ENCODE measurements at places on chromosomes 4 and X. TPM values are rescaled to one million over a fixed set of nuclear protein-coding genes. Genes with fewer than 3 reads are reported as not detected.

The GC gene
- total RNA-seq, result not detected

The IL9R gene
- 0.19 TPM for total RNA-seq

The ADH1A gene
- total RNA-seq, result not detected

The ZNF157 gene
- total RNA-seq, result not detected

The TBC1D9 gene
- 7.3 TPM for total RNA-seq

The WNK3 gene
- total RNA-seq, result 0.05 TPM

The AFAP1 gene
- total RNA-seq, result 23.2 TPM

The XPNPEP2 gene
- total RNA-seq, result not detected

The DAPP1 gene
- total RNA-seq, result not detected

The SMIM9 gene
- total RNA-seq, result not detected

The RASSF6 gene
- total RNA-seq, result 1.1 TPM

The RNF113A gene
- total RNA-seq, result 30.5 TPM

The SHROOM4 gene
- total RNA-seq, result not detected

The GPAT3 gene
- total RNA-seq, result 40.9 TPM

The CYTL1 gene
- total RNA-seq, result not detected

The FGA gene
- 17.4 TPM for total RNA-seq

The LDB2 gene
- total RNA-seq, result not detected

The TASL gene
- total RNA-seq, result not detected

The HSFX2 gene
- 0.29 TPM for total RNA-seq

The DBET gene
- not detected for total RNA-seq

The PHKA1 gene
- total RNA-seq, result 28.5 TPM

The TMSB15A gene
- total RNA-seq, result 0.81 TPM
